ENCODE measurements at places on chromosomes 6 and 20.

GRCh38 chr6:13635948-13636658 is 21.0 kb downstream of the NOL7 start:
- DNase-seq, result no peak

GRCh38 chr6:136921936-136922684 is at the start of gene SLC35D3:
Gene SLC35D3, plus strand, starts transcription at chr6:136922301. Its CDS starts 128 bp downstream, at chr6:136922429.
- DNase-seq, result peak; percentile 30

DNA sequence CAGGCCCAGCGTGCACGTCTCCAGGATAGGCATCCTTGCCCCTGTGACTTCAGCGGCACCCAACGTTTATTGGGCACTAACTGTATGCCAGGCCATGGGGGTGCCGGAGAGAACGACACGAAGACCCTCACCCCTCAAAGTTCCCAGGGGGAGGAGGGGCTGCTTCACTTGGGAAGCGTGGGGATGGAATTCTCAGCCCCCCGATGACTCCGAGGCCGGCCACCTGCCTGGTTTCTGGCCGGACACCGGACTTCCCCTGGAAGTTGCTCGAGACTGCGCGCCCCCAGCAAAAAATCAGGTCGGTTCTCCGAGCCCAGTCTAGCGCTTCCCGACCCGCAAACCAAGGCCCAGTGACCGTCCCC is 275 bp upstream of the MAVS start:
- DNase-seq, result no peak

DNA sequence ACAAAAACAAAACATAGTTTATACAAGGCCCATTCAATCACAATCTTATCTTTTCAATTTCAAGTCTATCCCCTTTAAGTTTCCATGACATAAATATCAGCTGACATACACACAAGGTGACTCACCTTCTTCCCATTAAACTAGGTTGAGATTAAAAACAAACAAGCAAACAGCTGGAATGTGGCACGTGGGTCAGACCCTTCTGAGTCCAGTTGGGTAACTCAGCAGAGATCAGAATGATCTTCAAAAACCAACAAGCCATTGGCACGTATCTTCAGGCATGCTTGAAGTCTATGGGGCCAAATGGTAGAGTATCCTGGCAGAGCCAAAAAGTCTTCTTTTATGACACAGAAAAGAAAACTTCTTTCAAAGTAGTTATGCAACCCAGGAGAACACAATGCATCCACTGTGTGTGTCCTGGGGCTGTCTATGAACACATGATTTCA is 603.5 kb upstream of the CITED2 start:
- no peak for DNase-seq

DNA sequence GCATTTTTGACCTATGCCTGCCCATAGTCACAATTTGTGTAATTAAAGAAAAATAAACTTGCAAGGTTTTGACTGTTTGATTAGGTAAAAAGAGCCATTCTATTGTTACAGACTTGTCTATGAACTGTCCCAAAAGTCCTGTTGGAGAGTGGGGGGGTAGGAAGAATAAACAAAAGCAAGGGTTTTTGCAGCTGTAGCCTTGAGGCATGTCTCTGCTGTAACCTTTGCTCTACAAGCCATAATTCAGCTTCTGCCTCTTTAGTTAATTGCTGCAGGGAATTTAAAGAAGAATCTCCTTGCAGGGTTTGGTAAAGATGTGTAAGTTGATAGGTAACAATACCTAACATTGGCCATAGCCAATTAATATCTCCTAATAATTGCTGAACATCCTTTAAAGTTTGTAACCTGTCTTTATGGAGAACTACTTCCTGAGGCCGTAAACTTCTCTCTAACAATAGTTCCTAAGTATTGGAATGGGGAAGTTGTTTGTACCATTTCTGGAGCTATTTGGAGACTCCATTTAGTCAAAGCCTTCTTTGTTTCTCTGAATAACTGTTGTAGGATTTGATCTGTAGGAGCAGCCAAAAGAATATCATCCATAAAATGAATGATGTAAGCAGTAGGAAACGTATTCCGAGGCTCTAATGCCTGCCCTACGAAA is 7.9 kb upstream of the ABHD12 start:
- DNase-seq, result no peak

Measured in activated CD4-positive, alpha-beta T cell treated with anti-CD3 and anti-CD28 coated beads for 48 hours (primary cell).